ENCODE measurements at places on chromosomes 2 and 18. TPM values are rescaled to one million over a fixed set of nuclear protein-coding genes. Genes with fewer than 3 reads are reported as not detected.
A peak's percentile ranks its signal among the peaks of the same experiment; 100 is the strongest.

- peak; percentile 38 for DNase-seq
Measured at GRCh38 chr2:238947920-238948710, 100.2 kb downstream of the TWIST2 start.

GRCh38 chr18:59323931-59324622 lies 5.6 kb upstream of the CPLX4 start:
- DNase-seq, result no peak

Gene FASTKD2
- 44.7 TPM for total RNA-seq

GRCh38 chr18:24875286-24875685 lies 414.8 kb downstream of the HRH4 start:
- DNase-seq, result no peak

GRCh38 chr2:10278763-10279471 lies 23.8 kb upstream of the HPCAL1 start:
- no peak for DNase-seq

GRCh38 chr2:180905461-180905860 lies 74.9 kb upstream of the UBE2E3 start:
- no peak for DNase-seq

Gene TMX3
- total RNA-seq, result 39.0 TPM

Gene GULP1
- total RNA-seq, result 2.7 TPM

DNA sequence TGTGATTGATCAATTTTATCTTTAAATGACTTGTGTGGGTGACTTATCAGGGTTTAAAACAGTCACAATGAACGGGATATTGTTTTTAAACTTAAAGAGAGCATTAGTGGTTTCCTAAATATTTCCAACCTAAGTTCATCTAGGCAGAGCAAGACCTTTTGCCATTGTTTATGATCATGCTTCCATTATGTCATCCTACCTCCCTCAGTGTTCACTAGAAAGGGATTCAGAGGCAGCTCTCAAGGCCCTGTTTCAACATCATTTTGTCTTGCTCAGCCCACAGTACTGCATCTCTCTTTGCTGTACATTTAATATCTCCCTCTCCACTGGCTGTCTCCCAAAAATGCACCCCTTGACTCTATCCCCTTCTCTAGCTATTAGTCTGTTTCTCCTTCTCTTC lies 21.5 kb upstream of the PELI1 start:
- DNase-seq, result no peak

- DNase-seq, result no peak
Measured at GRCh38 chr2:205543262-205543843, 138.9 kb upstream of the NRP2 start.

DNA sequence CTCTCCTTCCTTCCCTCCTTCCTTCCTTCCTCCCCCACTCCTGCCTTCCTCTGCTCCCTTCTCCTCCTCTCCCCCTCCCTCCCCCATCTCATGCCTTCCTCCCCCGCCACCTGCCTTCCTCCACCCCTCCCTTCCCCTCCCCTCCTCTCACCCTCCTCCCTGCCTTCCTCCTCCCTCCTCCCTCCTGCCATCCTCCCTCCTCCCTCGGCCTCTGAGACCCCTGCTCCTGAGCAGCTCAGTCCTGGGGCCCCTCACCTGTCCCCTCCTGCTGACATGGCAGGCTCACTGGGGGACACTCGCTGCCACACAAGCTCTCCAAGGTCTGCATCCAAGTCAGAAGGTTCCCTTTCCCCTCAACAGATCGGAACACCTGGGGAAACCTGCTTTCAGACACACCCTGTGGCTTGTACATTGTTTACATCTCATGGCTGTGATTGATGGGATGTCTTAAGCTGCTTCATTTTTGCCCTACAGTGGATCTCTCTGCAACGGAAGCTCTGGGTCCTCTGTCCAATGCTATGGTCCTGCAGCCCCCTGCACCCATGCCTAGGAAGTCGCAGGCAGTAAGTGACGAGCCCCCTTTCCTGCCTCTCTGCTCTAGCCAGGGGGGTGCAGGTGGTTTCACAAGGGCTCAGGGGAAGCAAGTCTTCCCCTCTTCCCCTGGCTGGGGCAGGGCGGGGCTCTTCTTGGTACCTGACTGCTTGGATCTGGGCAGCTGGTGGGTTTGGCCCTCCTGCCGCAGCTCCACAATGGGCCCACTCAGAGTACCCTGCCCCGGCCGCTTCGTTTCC lies 22.9 kb downstream of the ITGB1BP1 start:
- DNase-seq, result no peak

- no peak for DNase-seq
Measured at GRCh38 chr2:102335871-102336366, 19.7 kb upstream of the IL18R1 start.

Gene LCT
- not detected for total RNA-seq

Gene CCDC150
- total RNA-seq, result 1.2 TPM

Gene ASB18
- 49.8 TPM for total RNA-seq

- DNase-seq, result no peak
Measured at GRCh38 chr18:6731222-6731596, 1.7 kb downstream of the ARHGAP28 start.

GRCh38 chr2:31859959-31860358 lies 150.8 kb downstream of the MEMO1 start:
- DNase-seq, result no peak

- DNase-seq, result no peak
Measured at GRCh38 chr2:854460-854859, 96.2 kb upstream of the SNTG2 start.

DNA sequence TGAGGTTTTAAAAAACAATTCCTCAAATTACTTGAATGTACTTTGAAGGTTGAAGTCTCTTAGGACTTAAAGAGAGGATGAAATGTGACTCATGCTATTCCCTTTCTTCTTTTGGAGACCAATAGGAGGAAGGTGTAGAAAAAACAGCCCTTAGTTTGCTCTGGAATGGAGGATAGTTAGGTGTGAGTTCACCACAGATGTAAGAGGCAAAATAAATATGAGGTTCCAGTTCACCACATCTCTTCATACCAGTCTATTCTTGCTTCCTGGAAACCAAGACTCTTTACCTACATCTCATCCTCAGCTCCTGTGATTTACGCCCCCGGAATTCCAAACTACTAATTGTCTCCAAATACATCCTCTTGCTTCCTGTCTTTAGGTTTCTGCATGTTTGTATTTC lies 77.5 kb upstream of the TTC21B start:
- DNase-seq, result no peak

- DNase-seq, result no peak
Measured at GRCh38 chr2:216787851-216788540, 71.9 kb downstream of the TNP1 start.

Gene ARHGAP28
- total RNA-seq, result 1.5 TPM

Gene ALLC
- total RNA-seq, result not detected

DNA sequence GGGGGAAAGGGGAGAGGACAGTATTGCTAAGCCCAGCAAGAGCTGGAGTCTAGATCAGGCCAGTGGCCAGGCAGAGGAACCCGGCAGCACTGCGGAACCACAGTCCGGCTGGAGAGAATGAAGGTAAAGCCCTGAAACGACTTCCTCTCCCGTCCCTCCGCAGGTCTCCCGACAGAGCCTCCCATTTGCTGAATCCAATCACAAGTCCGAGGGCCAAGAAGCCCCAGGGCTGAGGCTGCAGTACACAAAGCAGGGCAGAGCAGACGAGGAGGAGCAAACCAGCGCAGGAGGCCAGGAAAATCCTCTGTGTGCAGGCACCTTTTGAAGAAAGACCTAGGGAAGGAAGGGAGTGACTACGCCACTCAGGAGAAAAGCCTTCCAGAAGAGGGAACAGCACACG lies 104.4 kb downstream of the OSBPL1A start:
- no peak for DNase-seq

Gene TTR
- not detected for total RNA-seq

Gene ZAP70
- not detected for total RNA-seq

Gene TEX44
- not detected for total RNA-seq

GRCh38 chr18:44896846-44897245 lies 216.2 kb downstream of the SETBP1 start:
- no peak for DNase-seq

Gene GTF2A1L
- total RNA-seq, result not detected

DNA sequence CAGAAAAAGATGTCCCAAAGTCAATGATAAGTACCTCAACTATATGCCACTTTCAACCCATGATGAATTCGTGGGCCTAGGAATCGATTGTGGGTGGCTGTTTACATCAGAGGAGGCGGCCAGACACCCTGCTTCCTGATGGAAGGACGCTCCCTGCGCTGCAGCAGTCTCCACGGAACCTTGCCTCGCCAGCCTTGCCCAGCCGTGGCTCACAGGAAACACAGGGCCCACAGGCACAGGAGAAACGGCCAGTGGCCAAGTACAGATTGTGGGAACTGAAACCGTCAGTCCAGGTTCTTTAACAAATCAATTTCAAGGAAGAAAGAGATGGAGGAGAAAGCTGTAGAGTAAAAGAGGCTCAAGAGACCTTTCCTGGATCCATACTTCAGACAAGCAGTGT lies 101.5 kb upstream of the NFATC1 start:
- no peak for DNase-seq

DNA sequence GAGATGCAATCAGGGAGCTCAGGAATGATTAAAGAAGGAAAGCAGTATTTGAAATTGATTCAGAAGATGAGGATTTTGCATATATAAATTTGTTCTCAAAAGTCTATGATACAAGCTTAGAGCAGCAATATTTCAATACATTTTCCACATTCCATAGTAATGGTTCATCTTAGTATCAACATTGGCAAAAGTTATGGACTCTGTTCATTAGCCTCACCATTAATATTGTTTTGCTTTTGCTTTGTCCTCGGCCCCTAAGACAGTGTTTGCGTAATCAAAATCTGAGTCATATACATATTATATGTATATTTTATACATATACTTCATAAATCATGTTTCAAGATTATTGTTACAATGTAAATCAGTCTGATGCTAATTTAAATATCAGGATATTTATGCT lies 176.6 kb downstream of the CNTNAP5 start:
- DNase-seq, result no peak

GRCh38 chr18:12155996-12156395 lies 62.4 kb downstream of the ANKRD62 start:
- no peak for DNase-seq

- no peak for DNase-seq
Measured at GRCh38 chr2:138279871-138280270, 221.7 kb upstream of the SPOPL start.

- no peak for DNase-seq
Measured at GRCh38 chr18:35430721-35431373, 53.7 kb upstream of the ZNF396 start.

DNA sequence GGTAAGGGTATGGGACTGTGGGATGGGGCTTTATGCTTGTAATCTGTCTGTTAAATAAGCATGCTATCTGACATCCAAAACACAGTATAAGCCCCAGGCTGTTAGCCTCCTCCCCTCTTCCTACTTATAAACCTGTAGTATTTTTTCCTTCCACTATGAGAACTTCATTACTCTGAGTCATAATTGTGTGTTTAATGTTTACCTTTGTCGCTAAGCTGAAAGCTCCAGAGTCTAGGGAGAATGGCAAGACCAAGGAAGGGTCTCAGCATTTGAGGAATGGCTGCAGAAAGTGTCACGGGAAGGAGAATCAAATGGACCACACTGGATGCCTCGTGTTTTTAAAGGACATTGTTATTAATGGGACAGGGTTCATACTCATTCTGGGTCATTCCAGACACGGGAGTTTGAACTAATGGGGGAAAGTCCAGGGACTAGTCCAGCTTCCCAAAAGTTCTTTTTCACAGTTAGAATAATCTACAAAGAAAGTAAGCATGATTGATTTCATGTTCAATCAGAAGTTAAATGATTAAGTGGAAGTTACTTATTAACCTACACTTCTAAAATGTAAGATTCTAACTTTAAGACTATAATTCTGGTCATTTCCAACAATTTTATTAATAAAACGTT lies 292.2 kb downstream of the AFF3 start:
- no peak for DNase-seq

DNA sequence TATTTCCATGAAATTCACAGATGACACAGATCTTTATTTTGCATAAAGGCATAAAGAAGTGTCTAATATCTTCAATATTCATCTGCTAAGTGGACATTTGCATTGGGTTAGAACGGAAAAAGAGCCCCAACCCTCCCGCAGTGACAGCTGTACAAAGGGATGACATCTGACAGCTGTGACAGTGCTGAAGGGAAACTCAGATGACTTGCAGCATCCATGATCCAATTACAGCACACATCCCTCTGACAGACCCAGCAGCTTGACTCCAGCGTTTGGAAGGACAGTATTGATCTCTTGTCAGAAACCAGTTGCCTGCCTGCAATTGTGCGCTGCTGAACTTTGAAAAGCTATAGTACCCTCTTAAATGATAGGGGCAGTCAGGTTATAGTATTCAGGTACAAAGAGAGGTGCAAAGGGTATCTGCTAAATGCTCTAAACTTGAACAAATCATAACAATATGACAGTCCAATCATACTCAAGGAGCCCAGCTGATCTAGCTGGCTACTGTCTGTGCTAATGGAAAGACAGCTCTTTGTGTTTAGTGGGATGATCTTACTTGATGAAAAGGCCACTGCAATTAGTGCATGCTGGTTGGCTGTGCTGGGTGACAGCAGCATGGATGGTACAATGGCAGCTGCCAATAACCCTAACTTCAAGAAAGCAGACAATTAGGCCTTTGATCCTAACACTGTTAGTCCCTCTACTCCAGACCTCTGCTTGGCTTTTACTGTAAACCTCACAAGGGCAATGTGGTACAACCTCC lies 599.2 kb downstream of the NR4A2 start:
- DNase-seq, result no peak

DNA sequence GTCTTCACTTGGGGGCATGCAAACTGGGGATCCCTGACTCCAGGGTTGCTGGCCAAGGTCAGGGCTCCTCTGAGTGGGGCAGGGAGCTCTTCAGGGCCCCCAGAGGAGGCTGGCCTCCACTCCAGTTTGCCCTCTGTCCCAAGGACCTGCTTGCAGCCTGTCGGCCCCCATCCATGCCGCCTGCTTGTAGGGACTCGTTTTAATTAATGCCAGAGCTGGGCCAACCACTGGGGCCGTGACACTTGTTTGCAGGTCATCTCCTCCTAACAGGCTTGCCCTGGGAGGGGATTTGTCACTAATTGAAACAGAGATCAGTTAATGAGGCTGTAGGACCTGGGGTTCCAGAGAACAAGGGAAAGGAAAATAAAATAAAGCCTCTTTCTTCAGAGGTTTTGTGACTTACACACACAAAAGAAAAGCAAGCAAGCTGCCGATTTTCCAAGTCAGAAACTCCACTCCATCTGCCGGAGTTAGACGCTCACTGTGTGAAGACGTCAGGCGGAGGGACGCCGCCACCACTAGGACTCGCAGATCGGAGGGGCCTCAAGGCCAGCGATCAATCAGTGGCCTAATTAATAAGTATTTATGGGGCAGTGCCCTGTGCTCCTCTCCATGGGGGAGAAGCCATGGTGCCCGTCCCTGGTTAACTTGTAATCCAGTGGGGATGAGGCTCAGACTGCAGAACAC lies 75.9 kb downstream of the SFXN5 start:
- no peak for DNase-seq

Gene HOXD12
- not detected for total RNA-seq

Gene SAG
- total RNA-seq, result 1.4 TPM

Measured in heart left ventricle (tissue), 16 donors.